ENCODE measurements at places on chromosomes 4 and X. TPM values are rescaled to one million over a fixed set of nuclear protein-coding genes. Genes with fewer than 3 reads are reported as not detected.
A peak's percentile ranks its signal among the peaks of the same experiment; 100 is the strongest.

The MAGEA8 gene
- not detected for total RNA-seq

The IL21 gene
- not detected for total RNA-seq

DNA sequence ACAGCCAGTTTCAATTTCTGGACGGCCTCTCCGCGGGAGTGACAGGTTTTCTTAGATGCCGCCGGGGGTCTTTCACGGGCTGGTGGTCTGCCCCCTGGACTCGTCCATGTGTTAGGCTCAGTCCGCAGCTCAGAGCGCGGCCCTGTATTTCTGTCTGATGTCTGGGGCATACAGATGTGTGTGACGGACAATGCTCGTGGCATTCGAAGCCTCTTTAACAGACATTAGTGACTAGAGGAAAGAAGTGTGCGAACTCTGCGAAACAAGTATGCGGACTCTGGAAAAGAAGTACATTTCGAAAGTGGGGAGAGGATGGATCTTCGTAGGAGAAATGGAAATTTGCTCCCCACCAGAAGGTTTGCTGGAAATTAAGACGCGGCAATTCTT lies 793 bp upstream of the DCUN1D4 start:
- no peak for DNase-seq

GRCh38 chr4:87150498-87151261 lies 69.7 kb downstream of the KLHL8 start:
- DNase-seq = peak; percentile 82

GRCh38 chrX:77960567-77960966 lies 8.9 kb downstream of the PGAM4 start:
- DNase-seq = no peak

All from fibroblast of villous mesenchyme (primary cell).